ENCODE measurements at places on chromosomes 7 and 10. TPM values are rescaled to one million over a fixed set of nuclear protein-coding genes. Genes with fewer than 3 reads are reported as not detected.

GRCh38 chr7:42877862-42878261, 34.0 kb downstream of the C7orf25 start:
- DNase-seq: no peak

DNA sequence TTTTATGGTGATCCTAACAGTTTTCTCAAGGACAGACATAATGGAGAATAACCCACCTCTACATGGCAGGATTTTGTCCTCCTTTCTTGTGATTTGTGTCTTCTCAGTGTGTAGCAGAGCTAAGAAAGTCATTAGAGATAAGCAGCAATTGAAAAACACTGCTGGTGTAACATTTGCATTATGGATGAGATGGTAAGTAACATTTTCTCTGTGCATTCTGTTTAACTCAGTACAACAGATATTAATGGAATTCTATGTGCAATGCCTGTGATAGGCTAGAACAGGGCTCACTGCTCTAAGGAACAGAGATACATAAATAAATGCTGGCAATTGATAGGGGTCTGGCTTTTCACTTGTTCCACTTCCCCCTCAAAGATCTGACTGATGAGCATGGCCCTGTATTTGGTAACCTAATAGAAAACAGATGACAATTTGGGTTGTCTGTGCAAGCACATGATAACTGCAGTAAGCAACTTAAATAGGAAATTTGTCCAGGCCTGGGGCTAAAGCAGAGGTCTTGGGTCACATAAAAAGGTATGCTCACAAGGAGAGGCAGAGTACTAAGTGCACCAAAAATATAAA, 560.3 kb upstream of the POM121L12 start:
- DNase-seq: no peak

Gene CYP3A5
- total RNA-seq: 44.4 TPM

GRCh38 chr7:41995632-41996271, 241.3 kb downstream of the GLI3 start:
- DNase-seq: no peak

Gene NPFFR1
- total RNA-seq: not detected
